ENCODE measurements at places on chromosomes 7 and 10.

- DNase-seq: no peak
Measured at GRCh38 chr10:49562893-49563292, 24.0 kb upstream of the ERCC6 start.

DNA sequence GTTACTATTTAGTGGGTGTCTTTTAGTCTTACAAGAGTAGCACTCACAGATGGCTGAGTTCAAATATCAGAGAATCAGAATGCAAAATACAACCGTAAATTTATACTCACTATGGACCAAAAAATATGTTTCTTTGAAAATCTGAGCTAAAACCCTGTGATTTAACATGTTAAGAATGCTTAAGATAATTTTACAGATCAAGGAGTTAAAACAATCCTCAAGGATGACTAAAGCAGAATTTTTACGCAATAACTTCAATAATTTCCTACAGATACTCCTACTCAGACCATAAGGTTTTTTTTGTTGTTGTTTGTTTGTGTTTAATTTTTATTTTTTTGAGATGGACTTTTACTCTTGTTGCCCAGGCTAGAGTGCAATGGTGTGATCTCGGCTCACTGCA lies 47.9 kb upstream of the CCDC6 start:
- no peak for DNase-seq

DNA sequence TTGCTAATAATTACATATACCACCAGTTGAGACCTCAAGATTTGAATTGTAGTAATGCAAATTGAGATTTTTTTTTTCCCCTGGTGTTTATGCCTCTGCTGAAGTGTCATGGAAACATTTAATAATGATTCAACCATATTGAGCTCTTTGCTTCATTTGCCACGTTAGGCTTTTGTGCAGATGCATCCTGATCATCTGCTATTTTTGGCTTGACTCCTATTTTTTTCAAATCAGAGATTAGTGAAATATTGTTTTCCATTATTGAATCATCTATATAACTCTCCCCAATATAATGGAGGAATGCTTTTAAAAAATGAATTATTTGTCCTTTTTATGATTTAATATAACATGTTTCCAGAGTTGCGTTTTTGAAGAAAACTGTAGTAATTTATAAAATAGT lies 115.1 kb downstream of the SRI start:
- DNase-seq: no peak

GRCh38 chr7:140767418-140767817 lies 70.9 kb downstream of the NDUFB2 start:
- DNase-seq: no peak

- DNase-seq: no peak
Measured at GRCh38 chr10:30373596-30374327, 24.7 kb upstream of the MTPAP start.

DNA sequence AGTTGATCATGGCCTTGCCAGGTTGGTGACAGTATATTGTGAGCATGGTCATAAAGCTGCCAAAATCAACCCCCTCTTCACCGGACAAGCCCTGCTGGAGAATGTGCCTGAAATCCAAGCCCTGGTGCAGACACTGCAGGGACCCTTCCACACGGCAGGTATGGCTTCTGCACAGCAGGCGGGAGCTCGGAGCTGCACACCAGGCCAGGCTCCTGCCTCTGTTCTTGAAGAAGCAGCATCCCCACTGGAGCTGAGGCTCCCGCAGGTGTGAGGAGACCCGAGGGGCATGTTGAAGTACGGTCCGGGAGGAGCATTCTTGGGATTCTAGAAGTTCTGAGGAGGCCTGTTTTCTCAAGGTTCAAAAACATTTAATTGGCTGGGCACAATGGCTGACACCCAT lies 12.7 kb downstream of the DHTKD1 start:
- no peak for DNase-seq

DNA sequence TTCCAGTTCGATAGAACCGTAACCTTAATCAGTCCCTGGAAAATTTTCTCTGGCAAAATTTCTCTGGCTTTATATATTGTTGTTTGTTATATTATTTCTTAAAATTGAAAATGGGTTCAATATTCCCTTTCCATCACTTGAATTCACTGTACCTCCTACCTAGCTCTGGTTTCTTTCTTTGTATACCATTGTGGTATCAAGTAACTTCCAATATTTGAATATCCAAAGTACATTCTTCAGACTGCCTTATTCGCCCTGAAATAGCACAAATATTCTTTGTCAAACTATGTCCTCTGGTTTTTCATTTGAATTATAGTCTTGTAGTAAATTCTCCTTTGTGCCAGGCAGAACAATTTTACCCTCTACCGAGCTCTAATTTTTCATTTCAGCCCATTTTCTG lies 541.6 kb downstream of the REEP3 start:
- no peak for DNase-seq

DNA sequence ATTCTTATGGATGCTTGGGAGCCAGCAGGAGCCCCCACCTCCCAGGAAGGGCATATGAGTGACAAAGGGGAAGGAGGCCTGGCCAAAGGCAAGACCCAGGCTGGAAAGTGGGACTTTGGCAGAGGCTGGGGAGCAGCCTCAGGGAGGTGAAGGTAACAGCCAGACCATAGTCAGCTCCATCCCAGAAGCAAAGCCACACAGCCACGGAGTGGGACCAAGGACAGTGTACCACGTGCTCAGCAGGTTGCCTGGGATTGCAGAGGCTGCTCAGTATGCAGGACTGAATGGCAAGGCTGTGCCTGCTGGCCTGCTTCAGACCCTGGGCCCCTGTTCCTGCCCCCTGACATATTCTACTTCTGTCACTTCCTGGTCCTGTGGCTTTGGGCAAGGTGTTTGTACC lies 17.6 kb upstream of the GPR26 start:
- no peak for DNase-seq

- no peak for DNase-seq
Measured at GRCh38 chr10:100184426-100184825, 1.4 kb downstream of the ERLIN1 start.

DNA sequence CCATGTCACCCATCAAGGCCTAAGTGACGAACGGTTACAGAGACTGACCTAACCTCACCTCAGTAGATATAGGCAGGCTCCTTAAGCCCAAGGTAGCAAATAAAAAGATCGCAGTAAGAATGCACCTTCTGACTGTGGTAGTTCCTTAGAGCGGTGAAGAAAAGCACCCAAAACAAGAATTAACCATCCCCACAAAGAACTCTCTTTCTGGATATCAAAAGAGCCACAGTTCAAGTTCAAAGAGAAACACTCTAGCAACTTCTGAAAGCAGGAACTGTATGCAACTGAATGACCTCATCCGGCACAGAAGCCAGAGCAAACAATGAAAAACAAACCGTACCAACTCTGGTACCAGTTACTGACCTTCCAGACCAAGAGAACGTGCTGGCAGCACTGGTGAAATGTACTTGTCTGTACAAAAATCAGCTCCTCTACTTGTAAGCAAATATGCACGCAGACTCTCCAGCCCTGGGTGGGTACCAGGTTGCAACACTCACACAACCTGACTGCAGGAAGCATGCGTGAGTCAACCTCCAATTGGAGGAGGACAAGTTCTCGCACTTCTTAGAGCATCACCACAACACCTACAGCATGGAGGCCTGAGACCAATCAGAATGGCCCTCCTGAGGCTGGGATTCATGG lies 202.7 kb downstream of the FAM107B start:
- DNase-seq: peak; percentile 58

DNA sequence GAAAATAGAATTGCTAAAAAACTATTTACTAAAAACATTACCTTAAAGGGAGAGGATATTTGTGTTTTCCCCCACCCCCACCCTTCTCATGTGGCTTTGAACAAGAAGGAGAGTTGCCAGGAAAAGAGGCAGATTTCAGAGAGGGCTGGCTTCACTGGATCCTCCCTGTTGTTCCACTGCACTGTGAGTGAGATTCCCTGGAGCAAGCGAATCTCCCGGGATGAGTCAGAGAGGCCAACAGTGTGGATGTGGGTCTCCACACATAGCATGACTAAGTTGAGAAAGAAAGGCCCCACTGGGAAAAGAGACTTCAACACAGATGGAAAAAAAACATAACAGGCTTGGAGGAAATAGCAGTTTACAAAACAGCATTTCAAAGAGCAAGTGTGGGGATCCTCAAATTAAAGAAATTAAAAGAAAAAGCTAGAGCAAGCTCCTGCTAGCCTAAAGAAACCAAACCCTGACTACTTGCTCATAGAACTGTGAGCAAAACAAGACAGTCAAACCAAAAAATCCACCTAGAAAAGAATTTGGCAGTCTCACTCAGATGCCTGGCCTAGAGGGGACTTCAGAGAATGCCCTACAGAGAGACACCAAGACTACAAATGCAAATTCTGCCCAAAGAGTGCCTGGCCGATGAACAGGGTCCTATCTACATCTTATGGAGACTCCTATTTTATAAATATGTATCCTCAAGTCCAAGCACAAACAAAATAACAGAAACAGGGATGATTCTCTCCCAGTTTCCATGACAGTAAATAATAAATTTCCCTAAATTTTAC lies 3.4 kb downstream of the CAV1 start:
- no peak for DNase-seq

DNA sequence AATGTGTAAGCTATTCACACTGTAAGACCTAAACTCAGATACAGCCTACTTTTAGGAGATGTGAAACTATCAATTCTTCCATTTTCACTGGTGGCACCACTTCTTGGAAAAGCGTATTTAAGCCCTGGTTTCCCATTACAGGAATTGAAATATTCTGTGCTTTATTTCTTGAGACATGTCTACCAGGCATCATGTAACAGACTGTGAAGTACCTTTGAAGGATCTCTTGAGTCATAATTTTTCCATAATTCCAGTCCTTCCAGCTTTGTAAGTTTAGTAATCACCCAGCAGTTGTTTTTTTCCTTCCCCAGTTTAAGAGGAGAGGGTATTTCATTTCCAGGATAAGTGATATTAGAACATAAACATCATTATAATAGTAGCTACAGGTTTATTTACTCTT lies 186.0 kb upstream of the PRPS1L1 start:
- DNase-seq: no peak

- no peak for DNase-seq
Measured at GRCh38 chr7:130595986-130596385, 72.6 kb downstream of the COPG2 start.

- DNase-seq: no peak
Measured at GRCh38 chr7:94149789-94150545, 145.8 kb upstream of the BET1 start.

GRCh38 chr7:3437467-3437866 lies 136.4 kb downstream of the SDK1 start:
- DNase-seq: no peak

GRCh38 chr7:1848013-1848640 lies 178.1 kb downstream of the ELFN1 start:
- DNase-seq: no peak

DNA sequence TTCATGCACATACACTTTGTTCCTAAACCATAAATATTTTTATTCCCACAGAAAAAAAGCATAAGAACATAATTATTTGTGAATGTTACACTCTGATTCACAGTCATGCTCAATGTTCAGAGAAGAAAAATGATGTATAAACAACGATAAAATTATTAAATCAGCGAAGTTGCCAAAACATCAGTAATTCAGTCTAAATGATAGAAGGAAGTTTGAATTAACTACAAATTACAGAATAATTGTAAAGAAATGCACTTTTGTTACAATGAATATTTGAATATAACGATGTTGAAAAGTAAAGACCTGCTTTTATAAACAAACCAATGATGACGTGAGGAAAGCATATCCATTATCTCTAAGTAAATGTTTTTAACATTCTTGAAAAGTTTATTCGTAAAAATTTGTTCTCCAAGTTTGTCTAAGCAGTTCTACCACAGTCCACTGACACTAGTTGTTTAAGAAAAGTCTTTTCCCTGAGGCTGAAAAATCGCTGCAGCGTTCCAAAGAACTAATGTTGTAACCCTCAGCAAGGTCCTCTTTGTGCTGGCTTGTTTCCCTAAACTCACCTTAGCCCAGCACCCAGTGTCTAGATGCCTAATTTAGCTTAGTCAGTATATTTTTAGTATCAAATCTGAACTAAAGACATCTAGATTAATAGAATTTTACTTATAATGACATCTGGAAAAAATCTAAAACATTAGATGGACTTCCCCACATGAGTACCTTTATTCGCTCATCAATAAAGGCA lies 30.4 kb downstream of the TSPAN12 start:
- no peak for DNase-seq

- DNase-seq: no peak
Measured at GRCh38 chr7:90719155-90719554, 123.0 kb downstream of the CDK14 start.

GRCh38 chr7:151245360-151246101 lies 3.0 kb downstream of the SMARCD3 start:
- peak; percentile 58 for DNase-seq

- DNase-seq: no peak
Measured at GRCh38 chr10:77289027-77289501, 348.5 kb downstream of the KCNMA1 start.

DNA sequence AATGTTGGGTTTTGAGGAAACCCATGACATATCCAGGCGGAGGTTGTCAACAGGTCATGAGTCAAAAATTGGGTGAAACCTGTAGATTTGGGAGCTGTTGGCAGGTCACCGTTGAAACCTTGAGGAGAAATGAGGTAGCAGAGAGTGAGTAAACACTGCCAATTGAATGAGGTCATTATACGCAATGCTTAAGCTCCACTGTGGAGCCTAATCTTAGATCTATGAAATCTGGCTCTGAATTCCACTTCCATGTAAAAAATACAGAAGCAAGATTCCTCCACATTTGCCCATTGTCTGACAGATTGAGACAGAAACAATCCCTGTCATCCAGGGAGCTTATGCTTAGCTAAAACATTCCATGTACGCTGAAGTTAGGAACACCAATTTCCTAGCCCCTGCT lies 76.0 kb upstream of the IL6 start:
- DNase-seq: no peak

DNA sequence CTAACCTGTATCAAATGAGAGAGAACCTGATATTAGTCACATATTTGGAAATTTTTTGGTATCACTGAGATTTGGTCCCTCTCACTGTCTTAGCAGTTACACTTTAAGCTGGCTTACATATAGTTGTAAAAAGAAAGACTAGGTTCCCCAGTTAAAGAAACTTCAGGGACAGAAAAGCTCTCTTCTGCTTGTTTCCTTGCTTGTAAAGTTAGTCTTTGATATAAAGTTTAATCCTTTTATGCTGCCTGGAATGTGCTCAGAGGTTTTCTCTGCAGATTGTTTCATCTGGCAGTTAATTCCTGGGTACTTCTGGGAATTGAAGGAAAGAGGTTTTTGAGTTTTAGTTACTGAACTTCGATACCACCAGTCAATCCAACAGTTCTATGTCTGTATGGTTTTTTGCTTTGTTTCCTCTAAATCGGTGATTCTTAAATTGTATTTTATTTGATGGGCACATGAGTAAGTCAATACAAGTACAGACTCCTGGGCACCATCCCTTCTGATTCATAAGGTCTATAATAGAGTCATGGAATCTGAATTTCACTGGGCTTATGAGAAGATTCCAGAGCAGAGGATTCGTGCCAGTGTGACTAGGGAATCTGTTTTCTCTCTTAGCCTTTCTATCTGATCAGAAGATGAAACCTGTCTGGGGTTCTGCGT lies 1080.9 kb upstream of the C7orf33 start:
- no peak for DNase-seq

GRCh38 chr7:19080093-19080492 lies 37.3 kb downstream of the TWIST1 start:
- no peak for DNase-seq

- DNase-seq: peak; percentile 26
Measured at GRCh38 chr7:41103331-41103730, 599.6 kb downstream of the INHBA start.

- DNase-seq: no peak
Measured at GRCh38 chr10:43230101-43230908, 36.6 kb downstream of the RASGEF1A start.

- no peak for DNase-seq
Measured at GRCh38 chr7:11714676-11715075, 117.3 kb downstream of the THSD7A start.

All from CD14-positive monocyte (primary cell).